ENCODE measurements at places on chromosomes 11 and 22.

DNA sequence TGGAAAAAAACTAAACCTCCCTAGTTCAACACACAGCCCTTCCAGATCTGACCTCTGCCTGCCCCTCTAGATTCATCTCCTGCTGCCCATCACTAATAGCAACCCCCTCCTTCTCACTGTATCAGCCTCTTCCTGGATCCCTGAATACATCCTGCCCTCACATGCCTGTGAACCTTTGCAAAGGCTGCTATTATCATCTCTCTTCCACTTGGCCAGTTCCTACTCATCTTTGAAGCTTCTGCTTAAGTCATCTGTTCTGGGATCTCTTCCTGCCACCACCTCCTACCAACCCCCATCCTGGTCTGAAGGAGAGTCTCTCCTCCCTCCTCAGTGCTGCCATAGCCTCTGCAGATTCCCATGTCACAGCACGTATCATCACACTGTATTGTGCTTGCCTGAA, 38.0 kb upstream of the AMOTL1 start:
- DNase-seq: no peak

DNA sequence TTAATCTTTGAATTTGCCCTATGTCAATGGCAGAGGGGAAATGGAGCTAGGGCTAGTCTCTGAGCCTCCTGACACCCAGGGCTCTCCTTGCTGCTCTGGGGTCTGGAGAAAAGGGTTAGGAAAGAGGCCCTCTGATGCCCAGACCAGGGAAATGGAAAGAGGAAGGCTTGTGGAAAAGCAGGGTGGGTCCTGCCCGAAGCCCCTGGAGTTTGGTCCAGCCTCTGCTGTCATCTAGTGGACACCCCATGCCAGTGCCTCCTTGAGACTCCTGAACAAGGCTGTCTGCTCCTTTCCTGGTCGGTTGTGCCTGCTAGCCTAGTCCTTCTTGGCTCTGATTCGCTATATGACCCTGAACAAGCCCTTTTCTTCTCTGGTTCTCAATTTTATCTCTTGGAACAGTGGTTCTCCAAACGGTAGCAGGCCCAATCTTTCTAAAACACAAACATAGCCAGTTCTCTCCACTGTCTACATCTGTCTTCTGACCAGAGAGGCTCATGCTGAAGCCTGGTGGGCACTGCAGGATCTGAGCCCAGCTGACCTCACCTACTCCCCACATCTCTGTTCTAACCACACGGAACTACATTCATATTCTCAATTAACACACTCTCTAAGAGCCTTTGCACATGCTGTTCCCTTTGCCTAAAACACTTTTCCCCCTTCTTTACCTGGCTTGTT, 8.8 kb upstream of the PLA2G3 start:
- DNase-seq: peak; percentile 66

DNA sequence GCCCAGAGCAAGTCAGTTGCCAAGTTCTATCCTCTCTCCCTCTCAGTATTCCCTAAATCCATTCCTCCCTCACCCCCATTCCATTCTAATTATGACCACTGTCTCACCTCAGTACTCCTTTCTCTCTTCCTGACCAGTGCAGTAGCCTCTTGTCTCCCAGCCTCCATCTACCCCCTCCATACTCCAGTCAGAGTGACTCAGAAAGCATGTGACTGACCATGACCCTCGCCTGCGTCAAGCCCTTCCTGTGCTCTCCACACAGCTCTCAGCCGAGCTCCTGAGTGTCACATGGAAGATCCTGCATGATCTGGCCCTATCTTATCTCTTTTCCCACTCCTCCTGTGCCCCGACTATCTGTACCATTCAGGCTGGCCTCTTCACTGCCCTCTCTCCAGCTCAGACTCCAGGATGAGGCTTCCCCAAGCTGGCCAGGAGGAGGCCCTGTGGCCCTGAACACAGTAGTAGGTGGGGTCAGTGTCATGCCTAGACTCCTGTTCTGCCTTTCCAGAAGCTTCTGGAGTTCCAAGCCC, 42.6 kb downstream of the NEU3 start:
- no peak for DNase-seq

- DNase-seq: no peak
These were observed 884 bp downstream of the IL10RA start for GRCh38 chr11:117986981-117987574.

GRCh38 chr11:73229896-73230875, 12.1 kb downstream of the P2RY2 start:
- DNase-seq: no peak

GRCh38 chr11:27385245-27385644, 22.2 kb upstream of the CCDC34 start:
- no peak for DNase-seq

DNA sequence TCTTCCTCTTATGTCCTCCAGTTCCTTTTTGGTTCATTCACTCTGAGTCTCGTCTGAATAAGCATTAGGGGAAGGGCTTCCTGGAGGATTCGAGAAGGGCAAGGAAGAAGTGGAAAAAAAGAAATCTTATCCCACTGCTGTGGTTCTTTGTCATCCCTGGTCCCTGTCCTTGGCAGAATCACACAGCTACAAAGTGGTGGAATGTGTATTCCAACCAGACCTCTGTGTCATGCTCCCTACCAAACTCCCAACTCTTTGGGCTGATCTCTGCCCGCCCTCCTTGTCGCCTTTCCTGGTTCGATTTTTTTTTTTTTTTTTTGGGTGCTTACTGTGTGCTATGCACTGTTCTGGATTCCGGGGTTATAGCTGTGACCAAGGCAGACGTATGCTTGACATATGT, 61.0 kb downstream of the TEAD1 start:
- DNase-seq: no peak

DNA sequence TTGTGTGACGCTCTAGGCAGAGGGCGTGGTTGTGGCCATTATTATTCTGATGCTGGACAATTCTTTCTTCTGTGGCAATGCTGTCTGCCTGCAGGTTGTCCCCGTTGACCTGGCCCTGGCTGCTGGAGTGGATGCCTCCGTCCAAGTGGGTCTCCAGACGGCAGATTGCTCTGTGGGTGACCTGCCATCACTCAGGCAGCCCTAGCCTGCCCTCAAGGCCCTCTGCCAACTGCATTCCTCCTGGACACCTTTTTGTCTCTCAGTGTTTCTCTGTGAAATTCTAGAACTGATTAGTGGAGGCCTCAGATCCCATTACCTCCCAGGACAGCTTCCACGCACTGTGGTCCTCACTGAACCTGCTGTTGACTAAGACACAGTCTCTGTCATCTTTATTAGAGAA, 86.7 kb downstream of the TBC1D22A start:
- DNase-seq: no peak

DNA sequence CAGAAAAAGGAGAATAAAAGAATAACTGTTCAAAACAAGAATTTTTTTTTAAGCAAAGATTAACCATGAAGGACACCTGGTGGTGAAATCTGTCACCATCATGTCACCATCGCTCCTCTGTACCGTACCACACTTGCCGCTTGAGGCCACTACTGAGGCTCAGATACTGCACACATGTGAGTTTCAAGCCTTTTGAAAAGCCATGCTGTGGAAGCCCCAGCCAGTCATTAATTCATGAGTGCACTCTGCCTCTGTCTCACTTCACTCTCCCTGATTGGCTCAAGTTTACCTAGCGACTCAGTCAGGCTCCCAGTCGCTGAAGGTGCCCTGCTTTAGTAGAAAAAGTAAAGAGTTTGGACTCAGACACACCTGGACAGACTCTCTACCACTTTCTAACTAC, 6.6 kb upstream of the MS4A12 start:
- peak; percentile 79 for DNase-seq

GRCh38 chr11:107131756-107132155, 113.5 kb upstream of the GUCY1A2 start:
- DNase-seq: no peak

- DNase-seq: no peak
These were observed 4.0 kb downstream of the APBB1 start for GRCh38 chr11:6414874-6415328.

DNA sequence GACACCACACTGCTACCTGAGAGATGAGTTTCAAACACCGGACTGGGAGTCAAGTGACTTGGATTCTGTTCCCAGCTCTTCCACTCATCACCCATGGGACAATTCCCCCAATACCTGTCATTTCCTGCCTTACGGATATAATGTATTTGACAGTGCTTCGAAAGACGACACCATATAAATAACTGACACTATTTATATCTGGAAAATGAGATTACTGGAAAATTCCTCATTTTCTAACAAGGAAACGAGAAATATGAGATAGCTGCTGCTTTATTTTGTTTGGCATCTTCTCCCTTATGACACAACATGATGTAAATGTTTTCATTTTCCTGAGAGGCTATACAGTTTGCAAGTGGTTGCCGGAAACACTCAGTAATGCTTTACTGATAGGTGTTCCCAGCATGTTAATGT, 8.6 kb downstream of the HSCB start:
- DNase-seq: no peak

GRCh38 chr11:396948-397548, 3.0 kb downstream of the PKP3 start:
- DNase-seq: no peak

DNA sequence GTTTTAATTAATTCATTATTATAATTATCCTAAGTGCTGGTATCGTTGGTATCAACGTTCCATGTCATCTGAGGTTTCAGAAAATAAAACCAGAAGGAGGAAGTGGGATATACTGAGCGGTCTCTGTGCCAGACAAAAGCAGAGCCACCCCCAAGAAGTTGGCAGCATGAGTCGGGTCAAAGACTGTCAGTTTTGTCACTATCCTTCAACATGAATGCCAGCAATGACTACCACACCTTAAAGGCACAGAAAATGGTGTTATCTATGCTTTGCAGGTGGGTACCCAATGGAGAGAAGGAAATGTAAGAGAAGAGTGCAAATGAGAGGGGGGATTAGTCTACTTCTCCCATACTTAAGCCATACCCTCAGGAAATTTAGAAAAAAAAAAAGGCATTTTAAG, 408.5 kb downstream of the OPCML start:
- no peak for DNase-seq

DNA sequence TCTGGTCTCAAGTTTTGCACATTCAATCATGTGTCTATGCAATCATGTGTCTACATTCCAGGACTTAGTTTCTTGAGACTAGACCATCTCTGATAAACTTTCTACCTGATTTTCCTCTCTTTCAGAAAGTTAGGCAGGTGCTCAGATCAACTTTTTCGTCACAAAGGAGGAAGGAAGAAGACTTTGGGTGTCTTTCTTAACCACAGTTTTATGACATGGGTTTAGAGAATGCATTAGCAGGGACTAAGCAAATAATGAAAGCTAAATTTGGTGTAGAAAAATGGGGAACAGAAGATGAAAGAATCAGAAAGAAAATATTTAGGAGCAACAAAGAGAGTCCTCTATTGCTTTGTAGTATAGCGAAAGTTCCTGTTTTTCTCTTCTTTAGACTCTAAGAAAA, 7.7 kb upstream of the GLYATL1B start:
- DNase-seq: no peak

DNA sequence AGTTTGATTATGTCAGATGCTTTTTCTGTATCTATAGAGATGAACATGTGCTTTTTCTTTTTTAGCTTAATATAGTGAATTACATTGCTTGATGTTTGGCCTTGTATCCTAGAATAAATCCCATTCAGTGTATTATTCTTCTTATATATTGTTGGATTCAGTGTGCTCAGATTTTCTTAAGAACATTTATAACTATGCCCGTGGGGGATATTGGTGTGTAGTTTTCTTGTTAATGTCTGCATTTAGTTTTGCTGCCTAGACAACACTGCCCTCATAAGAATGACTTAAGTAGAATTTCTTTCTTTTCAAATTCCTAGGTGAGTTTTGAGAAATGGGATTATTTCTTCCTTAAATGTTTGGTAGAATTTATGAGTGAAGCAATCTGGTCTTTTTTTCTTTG, 98.5 kb downstream of the TMEM135 start:
- DNase-seq: no peak

GRCh38 chr11:70134490-70134889, 56.4 kb downstream of the ANO1 start:
- no peak for DNase-seq

DNA sequence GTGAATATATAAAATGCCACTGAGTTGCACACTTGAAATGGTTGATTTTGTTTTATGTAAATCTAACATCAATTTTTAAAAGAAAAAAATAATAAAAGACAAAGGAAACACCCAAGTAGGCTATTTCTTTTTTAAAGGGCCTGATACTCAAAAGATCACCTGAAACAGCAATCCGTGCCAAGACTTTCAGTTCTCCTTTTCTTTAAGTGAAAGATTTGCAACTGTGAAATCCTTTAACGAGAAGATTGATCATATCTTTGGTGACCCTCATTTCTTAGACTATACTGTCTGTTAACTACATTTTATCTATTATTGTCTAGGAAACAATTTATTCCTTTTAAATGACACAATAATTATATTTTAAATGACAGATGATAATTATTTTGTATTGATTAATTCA, 1841.5 kb downstream of the LRRC4C start:
- DNase-seq: no peak

GRCh38 chr11:107956543-107956942, 28.3 kb downstream of the RAB39A start:
- DNase-seq: no peak

DNA sequence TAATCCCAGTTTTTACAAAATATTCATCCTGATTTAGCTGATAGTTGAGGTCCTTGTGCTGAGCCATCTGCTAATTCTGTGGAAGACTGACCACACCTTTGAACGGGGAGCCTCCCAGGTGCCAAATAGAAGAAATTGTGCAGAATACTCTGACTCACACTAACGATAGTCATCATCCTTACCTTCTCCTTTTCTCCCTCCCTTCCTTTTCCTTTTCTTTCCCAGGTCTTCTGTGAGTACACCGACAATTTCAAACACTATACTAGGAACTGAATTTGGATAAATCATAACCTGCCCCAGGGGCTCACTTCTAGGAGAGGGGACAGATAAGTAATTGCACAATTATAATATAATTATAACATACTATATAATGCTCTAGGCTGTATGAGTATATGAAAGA, 73.1 kb upstream of the CTSC start:
- DNase-seq: no peak

GRCh38 chr11:27717801-27718229, 17.6 kb upstream of the BDNF start:
- no peak for DNase-seq

DNA sequence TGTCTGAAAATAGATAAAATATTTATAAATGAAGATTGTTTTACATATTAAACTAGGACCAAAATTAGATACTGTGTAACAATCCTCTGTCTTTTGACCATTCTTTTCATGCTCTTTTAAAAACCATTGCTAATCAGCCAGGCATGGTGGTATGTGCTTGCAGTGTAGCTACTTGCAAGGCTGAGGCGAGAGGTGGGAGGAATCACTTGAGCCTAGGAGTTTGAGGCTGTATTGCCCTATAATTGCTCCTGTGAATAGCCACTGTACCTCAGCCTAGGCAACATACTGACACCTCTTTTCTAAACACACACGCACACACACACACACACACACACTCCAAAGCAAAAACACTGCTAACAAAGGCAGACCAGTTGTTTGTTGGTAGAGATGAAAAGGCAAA, 259.2 kb downstream of the JRKL start:
- DNase-seq: no peak

- DNase-seq: no peak
These were observed 1.2 kb downstream of the DRAP1 start for GRCh38 chr11:65920372-65920802.

All from HCT116 (cell line).